ENCODE measurements at places on chromosomes 2 and 18.

DNA sequence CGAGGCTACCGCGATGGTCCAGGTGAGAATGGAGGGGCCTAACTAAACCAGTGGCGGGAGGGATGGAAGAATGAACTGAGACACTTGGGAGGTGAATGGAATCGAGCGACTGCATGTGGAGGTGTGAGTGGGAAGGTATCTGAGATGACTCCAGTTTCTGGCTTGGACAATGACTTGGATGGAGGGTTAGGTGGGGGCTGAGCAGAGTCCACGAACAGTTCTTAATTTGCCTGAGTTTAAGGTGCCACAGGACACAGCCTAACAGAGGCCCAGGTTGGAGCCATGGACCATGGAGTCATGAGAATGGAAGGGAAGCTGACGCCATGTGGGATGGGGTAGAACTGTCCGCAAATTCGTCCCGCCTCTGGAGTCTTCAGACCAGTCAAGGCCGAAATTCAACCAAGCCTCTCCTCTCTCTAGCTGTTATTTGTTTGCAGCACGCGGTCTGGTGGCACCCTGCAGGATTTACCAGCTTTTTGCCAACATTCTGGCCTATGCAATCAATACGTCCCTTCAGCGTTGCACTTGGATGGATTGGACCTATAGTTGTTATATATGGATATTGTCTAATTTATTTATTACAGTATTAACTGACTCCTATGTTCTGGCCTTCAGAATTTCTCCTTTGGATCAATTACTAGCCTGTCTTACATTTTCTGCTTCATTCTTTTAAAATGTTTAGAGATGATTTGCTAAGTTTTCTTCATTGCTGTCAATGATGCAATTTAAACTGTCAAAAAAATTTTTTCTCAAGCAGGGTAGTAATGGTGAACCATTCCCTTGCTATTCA lies 940 bp upstream of the BOLA3 start:
- peak; percentile 34 for DNase-seq

- DNase-seq = no peak
Measured at GRCh38 chr2:176891857-176892256, 320.7 kb upstream of the HNRNPA3 start.

DNA sequence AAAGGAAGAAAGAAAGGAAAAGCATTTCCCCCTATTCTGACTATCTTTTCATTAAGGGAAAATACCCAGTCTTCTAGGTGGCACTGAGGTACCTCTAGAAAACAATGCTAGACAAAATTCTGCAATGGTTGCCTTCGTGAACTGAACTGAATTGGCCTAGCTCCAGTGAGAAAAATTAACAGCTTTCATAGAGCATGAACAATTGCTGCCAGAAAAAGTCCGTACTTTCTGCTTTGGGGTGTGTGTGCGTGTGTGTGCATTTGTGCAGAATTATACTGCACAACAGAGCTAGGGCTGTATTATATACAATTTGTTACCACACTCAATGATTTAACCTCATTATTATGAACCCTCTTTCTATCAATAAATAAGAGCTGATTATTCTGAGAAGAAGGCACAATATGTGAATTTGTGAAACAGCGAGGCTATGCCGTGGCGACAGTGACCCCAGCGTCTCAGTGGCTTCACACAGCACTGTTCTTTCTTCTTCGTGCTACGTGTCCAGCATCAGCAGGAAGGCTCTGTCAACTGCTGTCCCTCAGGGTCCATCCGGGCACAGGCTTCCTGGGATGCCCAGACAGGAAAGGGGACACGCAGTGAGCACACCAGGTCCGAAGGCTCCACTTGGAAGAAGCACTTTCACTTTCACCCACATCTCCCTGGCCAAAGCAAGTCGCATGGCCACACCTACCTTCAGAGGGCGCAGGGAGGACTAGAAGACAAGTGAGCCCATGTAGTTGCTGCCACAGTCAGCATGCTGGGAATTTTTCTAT lies 47.5 kb downstream of the PTGR3 start:
- peak; percentile 9 for DNase-seq

DNA sequence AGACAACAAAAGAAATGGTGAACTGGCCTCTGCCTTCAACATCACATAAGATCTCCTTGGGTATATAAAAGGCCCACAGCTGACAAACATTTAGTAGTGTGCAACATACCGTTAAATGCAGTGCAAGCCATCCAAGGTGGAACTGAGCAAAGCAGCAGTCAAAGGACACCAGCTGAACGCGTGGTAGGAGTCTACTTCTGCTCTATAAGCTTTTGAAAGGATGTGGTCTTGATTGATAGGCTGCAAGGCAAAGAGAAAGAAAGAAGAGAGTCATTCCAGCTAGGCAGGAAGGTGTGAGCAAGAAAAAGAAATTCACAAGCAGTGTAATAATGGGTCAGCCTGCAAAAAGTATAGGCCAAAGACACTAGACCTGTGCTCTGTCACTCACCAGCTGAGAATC lies 356.3 kb downstream of the SATB2 start:
- DNase-seq = no peak

DNA sequence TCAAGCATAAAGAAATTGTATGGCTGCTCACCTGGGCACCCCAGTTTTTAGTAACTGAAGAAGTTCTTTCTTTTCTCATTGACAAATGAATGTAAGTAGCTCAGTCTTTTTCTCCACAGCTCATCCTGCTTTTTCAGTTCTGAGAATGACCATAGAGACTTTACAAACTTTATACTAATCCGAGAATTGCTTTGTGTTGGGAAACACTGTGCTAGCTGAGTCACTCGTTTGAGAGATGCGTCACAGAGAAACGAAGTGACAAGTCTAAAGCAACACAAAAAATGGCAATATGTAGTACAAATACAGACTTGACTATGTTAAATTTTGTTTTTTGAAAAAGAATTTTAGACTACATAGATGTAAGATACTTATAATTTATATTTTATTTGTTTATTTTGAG lies 9.0 kb downstream of the LRRTM4 start:
- no peak for DNase-seq

GRCh38 chr2:37653805-37654378 lies 17.6 kb downstream of the CDC42EP3 start:
- DNase-seq = no peak

- no peak for DNase-seq
Measured at GRCh38 chr2:177348733-177349693, 43.6 kb upstream of the AGPS start.

Data from CMK (cell line).